Activated CD4-positive, alpha-beta T cell treated with anti-CD3 and anti-CD28 coated beads, Interleukin-2, amount 10 ng/mL, durations not matched to agents 24 days and 14 days (primary cell): ENCODE measurements at places on chromosomes 3 and 15. TPM values are rescaled to one million over a fixed set of nuclear protein-coding genes. Genes with fewer than 3 reads are reported as not detected.
A peak's percentile ranks its signal among the peaks of the same experiment; 100 is the strongest.

DNA sequence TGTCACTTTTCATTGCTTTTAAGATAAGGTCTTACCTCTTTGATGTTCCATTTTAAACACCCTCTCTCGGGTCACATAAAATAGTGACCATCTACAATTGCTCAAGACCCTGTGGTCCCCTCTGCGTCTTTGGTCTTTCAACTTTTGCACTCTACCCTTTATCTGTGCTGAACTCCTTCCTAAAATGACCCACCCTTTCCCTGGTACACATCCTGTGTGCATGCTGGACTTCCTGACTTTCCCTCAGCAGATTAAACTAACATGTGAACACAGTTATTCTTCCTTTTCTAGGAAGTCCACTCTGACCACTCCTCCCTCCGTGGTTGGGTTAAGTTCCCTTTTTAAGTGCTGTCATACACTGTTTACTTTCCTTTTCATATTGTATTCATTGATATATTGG is 414.2 kb downstream of the GABRB3 start:
- no peak for DNase-seq

DNA sequence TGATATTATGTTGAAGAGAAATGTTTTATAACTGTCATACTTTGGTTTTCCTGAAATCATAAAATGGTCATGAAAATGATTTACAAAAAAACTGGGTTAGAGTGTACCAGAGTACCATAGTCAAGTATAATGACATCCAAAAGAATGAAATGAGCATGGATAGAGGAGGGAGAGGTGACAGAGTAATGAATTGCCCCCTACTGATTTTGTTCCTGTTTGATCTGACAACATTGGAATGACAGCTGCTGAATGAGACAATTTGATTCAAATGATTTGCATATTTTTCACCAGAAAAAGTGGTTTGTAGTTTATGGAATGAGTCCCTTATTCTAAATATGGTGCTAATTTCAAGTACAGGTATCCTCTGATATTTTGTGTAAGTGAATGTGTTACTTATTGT is 271.7 kb downstream of the CNTN4 start:
- DNase-seq, result no peak

- DNase-seq, result no peak
Measured at GRCh38 chr3:57141719-57142410, 23.3 kb downstream of the IL17RD start.

Gene MYEF2
- total RNA-seq, result 24.2 and 27.5 TPM in 2 replicates

Gene EFCC1
- 0.36 and 0.37 TPM in 2 replicates for total RNA-seq

GRCh38 chr3:28915741-28916500 is 364.9 kb upstream of the RBMS3 start:
- peak; percentile 69 for DNase-seq

DNA sequence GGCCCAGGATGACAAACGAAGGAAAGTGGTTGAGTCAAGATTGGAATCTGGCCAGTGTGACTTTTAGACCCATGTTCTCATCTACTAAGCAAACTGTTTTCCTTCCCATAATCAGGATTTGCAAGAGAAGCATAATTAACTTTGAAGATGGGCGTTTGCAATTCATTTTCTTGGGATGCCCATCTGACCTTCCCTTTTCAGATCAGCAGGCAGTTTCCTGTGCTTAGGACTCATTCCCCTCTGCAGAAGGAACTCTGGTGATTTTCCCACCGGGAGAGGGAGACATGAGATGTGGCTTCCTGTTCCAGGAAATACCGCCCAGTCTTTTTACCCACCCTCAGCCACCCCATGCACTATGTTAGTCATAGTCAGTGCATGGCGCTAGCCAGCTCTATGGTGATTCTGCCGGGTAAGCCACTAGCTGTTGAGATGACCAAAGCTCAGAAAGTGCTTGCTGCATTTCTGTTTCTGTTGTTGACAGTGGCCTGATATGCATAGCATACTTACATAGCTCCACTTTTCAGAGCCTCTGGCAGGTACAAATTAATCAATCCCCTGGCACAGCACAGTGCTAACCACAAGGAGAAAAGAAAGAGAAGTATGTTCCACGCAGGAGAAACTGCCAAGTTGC is 129.4 kb downstream of the VGLL4 start:
- no peak for DNase-seq
